Kidney (tissue), 22 donors: ENCODE measurements at places on chromosomes 1 and 21.

GRCh38 chr1:175217721-175218531 lies 25.4 kb upstream of the KIAA0040 start:
- no peak for DNase-seq

DNA sequence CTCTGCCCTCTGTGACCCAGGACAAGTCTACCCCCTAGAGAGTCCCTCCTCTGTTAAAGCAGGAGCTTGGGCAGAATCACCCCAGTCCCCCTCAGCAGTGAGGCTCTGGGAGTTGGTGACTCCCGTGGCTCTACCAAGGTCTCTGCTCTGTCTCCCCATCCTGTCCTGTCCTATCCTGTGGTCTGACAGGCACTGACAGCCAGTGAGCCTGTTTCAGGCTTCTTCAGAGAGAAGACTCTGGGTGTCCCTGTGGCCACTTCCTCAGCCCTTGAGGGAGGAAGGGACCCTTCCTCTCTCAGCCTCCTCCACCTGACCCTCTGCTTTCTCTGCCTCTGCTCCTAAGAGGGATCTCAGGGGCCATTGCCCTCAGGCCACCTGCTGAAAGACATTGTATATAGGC lies 148.7 kb downstream of the FCRL5 start:
- no peak for DNase-seq

DNA sequence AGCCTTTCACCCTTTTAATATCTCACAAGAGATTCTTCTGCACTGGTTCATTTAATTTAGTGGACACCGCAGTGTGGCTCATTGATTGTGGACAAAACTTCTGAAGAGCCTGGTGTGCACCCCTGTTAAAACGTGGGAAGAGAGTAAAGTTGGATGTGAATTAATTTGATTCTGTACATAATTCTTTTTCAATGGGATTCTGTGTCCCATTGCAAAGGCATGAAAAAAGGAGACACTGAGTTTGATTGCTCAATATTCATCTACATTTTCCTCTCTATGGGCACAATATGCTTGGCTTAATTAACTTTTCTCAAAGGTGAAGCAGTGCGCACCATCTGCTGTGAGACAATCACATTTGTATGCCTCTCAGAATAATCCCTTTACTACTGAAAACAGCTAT lies 95.1 kb downstream of the BARHL2 start:
- DNase-seq, result no peak

DNA sequence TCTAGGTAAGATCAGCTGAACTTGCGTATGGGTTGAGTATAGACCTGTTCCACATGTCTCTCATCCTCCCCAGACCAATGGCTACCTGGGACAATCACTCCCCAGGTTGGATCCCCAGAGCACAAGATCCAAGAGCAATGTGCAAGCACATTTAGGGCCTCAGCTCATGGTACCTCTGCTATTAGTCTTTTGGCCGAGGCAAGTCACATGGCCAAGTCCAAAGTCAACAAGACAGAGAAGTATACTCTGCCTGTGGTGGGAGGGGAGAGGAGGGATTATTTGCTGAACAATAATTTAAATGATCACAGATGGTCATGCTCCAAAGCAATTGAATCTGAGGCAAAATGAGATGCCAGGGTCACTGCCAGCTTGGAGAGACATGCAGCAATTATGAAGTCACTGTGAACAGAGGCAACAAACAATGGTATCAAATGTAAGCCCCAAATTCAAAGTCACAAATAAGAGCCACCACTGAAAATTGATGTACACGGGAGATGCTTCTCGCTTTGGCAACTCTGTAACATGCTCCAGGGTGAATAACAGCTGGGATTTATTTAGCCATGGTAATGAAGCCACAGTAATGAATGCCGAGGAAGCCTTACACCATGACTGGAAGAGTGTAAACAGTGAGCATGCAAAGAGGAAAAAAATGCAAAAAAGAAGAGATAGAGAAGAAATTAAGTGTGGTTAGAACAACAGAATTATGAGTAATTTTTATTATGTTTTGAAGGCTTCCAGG lies 149.1 kb downstream of the ZNF281 start:
- DNase-seq, result no peak

- DNase-seq, result no peak
Measured at GRCh38 chr1:145985502-145986439, 10.6 kb downstream of the TXNIP start.

DNA sequence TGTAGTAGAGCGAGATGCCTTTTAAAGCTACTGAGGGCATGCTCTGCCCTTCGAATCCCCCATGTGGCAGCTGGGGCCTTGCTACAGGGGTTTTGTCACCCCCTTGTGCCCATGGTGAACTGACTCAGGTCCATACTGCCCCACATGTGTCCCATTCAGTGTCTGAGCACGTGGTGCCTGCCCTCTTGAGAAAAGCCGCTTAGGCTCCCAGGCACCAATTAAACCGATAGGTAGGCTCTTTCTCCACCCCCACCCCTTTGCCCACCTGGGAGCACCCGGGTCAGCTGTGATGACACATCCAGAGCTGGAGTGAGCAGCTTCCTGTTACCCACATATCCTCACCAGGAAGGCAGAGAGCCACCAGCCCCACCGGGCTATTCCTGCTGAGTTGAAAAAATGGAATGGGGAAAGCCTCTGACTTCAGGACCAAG lies 30.5 kb downstream of the TMCC2 start:
- DNase-seq, result no peak

GRCh38 chr1:44783697-44784093 lies 4.3 kb downstream of the BEST4 start:
- no peak for DNase-seq

DNA sequence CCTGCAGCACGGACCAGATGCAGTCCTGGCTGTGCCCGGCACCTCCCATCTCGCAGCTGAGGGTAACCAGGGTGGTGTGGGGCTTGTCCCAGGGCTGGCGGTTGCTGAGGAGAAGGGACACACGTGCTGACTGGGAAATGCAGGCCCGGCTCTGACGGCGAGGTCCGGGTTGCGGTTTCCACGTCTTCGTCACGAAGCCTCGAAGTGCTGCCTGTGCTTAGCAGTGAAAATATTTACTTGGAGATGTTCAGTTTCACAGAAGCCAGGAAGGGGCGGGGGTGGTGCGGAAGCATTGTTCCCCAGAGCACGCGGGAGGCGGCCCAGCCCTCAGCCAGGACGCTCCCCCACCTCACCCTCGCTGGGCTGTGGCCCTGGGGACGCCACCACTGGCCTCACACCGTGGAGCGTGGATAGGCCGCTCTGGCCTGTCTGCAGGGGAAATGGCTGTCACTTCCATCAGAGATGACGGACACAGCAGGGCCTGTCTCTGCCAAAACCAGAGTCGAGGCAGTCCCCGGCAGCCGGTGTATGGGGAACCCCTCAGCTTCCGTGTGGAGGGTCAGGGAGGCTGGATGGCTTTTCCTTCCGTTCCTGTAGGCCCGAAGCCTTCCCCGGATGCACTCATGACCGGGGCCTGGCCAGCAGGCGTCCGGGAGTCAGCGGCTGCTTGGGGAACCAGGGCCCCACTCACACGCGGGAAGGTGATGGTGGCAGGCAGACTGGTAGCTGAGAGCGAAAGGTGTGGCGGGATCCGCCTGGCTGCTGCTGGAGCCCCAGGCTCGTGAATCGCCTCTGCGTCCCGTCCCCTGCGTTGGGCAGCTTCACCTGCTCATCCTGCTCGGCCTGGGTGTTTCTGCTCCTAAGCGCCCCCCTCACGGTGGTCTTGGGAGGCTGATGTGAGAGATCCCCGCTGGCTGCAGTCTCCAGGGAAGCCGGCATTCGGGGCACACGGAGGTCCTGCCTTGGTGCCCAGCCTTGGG lies 14.7 kb upstream of the POFUT2 start:
- peak; percentile 89 for DNase-seq

GRCh38 chr1:224540535-224540934 lies 75.6 kb upstream of the CNIH3 start:
- DNase-seq, result no peak

- no peak for DNase-seq
Measured at GRCh38 chr1:160018347-160018746, 13.4 kb downstream of the PIGM start.

GRCh38 chr1:182141040-182141439 lies 79.5 kb upstream of the ZNF648 start:
- no peak for DNase-seq

GRCh38 chr1:244614113-244614836 lies 38.7 kb upstream of the DESI2 start:
- no peak for DNase-seq

DNA sequence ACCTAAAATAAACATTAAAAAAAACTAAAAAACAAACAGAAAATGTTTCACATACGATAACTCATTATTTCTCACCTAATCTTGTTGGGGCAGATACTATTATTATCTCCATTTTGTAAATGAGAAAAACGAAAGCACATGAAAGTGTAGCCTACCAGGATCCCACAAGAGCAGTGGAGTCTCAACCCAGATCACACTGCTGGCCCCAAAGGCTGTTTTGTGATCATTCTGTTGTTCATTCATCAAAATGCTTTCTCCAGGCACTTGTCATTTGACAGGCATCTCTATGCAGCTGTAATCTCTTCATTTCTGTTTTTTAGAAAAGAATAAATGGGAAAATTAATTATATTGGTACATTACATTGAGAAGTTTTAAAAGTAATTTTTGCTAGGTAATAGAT lies 67.5 kb downstream of the AK5 start:
- no peak for DNase-seq

GRCh38 chr1:206461602-206462455 lies 8.4 kb upstream of the IKBKE start:
- peak; percentile 78 for DNase-seq

- no peak for DNase-seq
Measured at GRCh38 chr1:20873311-20873710, 86.2 kb upstream of the HP1BP3 start.

- DNase-seq, result no peak
Measured at GRCh38 chr1:161420763-161421455, 53.2 kb upstream of the CFAP126 start.

DNA sequence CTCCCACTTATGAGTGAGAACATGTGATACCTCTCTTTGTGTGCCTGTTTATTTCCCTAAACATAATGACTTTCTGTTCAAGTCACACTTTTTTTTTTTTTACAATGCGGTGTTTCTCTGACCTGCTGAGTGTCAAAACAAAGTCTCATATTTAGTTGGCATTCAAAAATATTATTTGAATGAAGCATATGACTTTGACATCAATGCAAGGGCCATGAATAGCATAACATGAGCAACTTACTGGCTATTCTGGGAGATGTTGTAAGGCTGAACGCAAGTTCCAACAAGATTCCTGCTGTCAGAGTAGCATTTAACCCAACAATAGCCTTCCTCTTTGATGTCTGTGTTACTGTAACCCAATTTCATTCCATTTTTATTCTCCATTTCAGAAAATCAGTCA lies 2.0 kb upstream of the KRTAP19-1 start:
- DNase-seq, result no peak

- no peak for DNase-seq
Measured at GRCh38 chr1:22376976-22377375, 74.7 kb upstream of the ZBTB40 start.

- no peak for DNase-seq
Measured at GRCh38 chr1:234934611-234935033, 194.0 kb downstream of the TOMM20 start.

DNA sequence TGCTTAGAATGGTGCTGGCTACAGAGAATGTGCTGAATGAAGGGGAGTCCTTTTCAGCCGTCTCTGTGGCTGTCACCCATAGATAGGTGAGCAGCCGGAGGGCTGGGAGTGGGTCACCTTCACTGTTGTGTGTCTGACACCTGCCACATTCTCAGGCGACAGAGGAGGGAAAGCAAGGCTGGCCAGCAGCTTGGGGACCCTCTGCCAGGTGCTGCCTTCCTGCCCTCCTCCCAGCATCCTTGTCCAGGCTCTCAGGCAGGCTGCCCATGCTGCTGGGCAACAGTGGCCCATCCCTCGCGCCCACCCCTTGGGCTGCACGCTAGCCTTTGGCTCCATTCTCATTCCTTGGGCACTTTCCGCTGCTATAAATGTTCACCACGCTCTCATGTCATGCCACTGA lies 22.1 kb downstream of the CYB5RL start:
- DNase-seq, result peak; percentile 31

- DNase-seq, result no peak
Measured at GRCh38 chr1:32622806-32623681, 27.3 kb downstream of the ZBTB8OS start.

DNA sequence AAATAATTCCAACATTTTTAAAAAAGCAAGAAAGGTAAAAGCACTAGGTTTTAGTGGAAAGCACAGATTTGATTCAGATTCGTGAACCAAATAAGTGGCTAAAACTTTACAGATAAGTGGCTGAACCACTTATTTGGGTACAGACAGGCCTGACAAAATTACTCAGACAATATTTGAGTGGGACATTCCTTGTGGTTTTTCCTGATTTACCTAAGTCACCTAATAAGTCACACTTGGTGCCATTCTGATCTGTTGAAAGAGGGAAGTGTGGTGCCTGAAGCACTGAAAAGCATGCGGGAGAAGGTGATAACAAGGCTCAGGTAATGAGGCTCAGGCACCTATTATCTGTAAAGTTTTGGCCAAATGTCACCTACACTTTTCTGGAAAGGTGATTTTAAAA lies 81.6 kb upstream of the CD55 start:
- no peak for DNase-seq
